ENCODE measurements at places on chromosomes 12 and 14.

DNA sequence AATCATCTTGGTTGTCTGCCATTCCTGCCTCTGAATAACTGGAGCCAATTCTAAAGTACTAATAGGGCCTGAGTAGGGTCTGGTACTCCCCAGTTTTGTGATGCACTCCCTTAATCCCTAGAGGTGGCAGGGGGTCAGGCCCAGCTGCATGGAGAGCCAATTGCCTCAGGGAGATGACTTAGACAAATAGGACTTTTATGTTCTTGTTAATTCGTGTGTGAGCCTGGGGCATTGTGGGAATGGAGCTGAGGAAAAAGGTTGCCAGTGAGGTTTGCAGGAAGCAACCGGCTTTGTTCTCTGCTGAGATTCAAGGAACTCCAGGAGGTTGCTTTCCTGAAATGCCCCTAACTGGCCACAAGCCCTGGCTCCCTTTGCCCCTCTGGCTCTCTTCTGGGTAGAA lies 6.8 kb upstream of the DCD start:
- no peak overlapping the region for H3K4me3 ChIP-seq
- no peaks in the 10 kb centered on the region for H3K27me3 ChIP-seq
- no peak overlapping the region for H3K27ac ChIP-seq
- H3K4me1 ChIP-seq, result no peaks in the 10 kb centered on the region
- no peak for DNase-seq

- no peak for DNase-seq
- H3K4me3 ChIP-seq, result no peak overlapping the region
- H3K4me1 ChIP-seq, result no peaks in the 10 kb centered on the region
- H3K27me3 ChIP-seq, result peaks cover 16% of the 10 kb centered on the region
- no peaks in the 10 kb centered on the region for H3K36me3 ChIP-seq
- H3K27ac ChIP-seq, result no peak overlapping the region
Measured at GRCh38 chr12:3487027-3487426, 4.0 kb upstream of the PRMT8 start.

- H3K4me1 ChIP-seq, result no peaks in the 10 kb centered on the region
- H3K27ac ChIP-seq, result no peak overlapping the region
- DNase-seq, result no peak
- no peaks in the 10 kb centered on the region for H3K27me3 ChIP-seq
- no peak overlapping the region for H3K4me3 ChIP-seq
- H3K36me3 ChIP-seq, result no peaks in the 10 kb centered on the region
Measured at GRCh38 chr12:15222219-15222618, 1.0 kb upstream of the RERG start.

GRCh38 chr14:57714487-57714931 lies 151.4 kb downstream of the SLC35F4 start:
- no peaks in the 10 kb centered on the region for H3K36me3 ChIP-seq
- H3K4me3 ChIP-seq, result no peak overlapping the region
- H3K4me1 ChIP-seq, result no peaks in the 10 kb centered on the region
- no peak for DNase-seq

DNA sequence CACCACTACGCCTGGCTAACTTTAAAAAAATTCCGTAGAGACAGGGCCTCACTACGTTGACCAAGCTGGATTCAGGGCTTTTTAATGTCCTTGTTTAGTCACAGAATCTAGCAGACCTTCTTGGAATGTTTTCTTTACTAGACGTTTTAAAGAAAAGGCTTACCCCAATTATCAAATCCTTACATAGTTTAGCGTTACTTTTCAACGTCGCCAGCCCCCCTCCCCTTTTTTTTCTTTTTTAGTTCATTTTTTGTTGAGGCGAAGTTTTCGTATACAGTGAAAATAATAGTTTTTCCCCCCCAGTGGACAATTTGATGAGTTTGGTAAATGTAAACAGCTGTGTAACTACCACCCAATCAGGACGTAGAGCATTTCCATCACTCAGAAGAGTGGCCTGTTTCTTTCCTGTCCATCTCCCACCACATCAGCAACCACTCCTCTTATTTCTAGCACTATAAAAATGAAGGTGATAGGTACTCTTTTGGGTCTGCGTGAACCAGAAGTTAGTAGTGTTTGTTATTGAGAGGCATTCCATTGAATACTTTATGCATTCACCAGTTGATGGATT lies 753 bp upstream of the DLGAP5 start:
- no peak for DNase-seq
- H3K4me3 ChIP-seq, result peak overlapping the region; percentile 45
- H3K4me1 ChIP-seq, result no peaks in the 10 kb centered on the region
- H3K27me3 ChIP-seq, result no peaks in the 10 kb centered on the region

- H3K4me3 ChIP-seq, result no peak overlapping the region
- no peaks in the 10 kb centered on the region for H3K36me3 ChIP-seq
- H3K27ac ChIP-seq, result no peak overlapping the region
- H3K4me1 ChIP-seq, result no peaks in the 10 kb centered on the region
- DNase-seq, result no peak
- H3K27me3 ChIP-seq, result no peaks in the 10 kb centered on the region
Measured at GRCh38 chr12:24133384-24133783, 183.9 kb upstream of the SOX5 start.

DNA sequence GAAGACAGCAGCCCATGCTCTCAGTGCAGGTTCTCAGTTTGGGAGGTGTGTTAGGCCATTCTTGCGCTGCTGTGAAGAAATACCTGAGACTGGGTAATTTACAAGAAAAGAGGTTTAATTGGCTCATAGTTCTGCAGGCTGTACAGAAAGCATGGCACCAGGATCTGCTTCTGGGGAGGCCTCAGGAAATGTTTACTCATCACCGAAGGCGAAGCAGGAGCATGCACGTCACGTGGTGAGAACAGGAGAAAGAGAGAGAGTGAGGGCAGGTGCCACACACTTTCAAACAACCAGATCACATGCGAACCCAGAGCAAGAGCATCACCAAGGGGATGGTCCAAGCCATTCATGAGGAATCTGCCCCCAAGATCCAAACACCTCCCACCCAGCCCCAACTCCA lies 9.0 kb upstream of the LRP6 start:
- H3K27ac ChIP-seq, result no peak overlapping the region
- H3K27me3 ChIP-seq, result no peaks in the 10 kb centered on the region
- no peak for DNase-seq
- H3K4me1 ChIP-seq, result no peaks in the 10 kb centered on the region
- no peaks in the 10 kb centered on the region for H3K36me3 ChIP-seq

- peak overlapping the region; percentile 54 for H3K4me3 ChIP-seq
- DNase-seq, result no peak
- H3K27me3 ChIP-seq, result no peaks in the 10 kb centered on the region
- no peaks in the 10 kb centered on the region for H3K4me1 ChIP-seq
- peak overlapping the region; percentile 60 for H3K27ac ChIP-seq
Measured at GRCh38 chr14:70359076-70359424, 433 bp downstream of the COX16 start.

- no peaks in the 10 kb centered on the region for H3K27me3 ChIP-seq
- DNase-seq, result no peak
- no peak overlapping the region for H3K4me3 ChIP-seq
Measured at GRCh38 chr12:22018860-22019259, 27.2 kb upstream of the CMAS start.

- peak overlapping the region; percentile 35 for H3K27ac ChIP-seq
- no peaks in the 10 kb centered on the region for H3K27me3 ChIP-seq
- peaks cover 6% of the 10 kb centered on the region for H3K4me1 ChIP-seq
- no peaks in the 10 kb centered on the region for H3K36me3 ChIP-seq
- H3K4me3 ChIP-seq, result peak overlapping the region; percentile 46
Measured at GRCh38 chr12:132190012-132190755, 45.9 kb downstream of the NOC4L start.

GRCh38 chr14:29458547-29458946 lies 469.1 kb downstream of the PRKD1 start:
- no peak overlapping the region for H3K4me3 ChIP-seq
- DNase-seq, result no peak

- DNase-seq, result no peak
- H3K36me3 ChIP-seq, result no peaks in the 10 kb centered on the region
- no peak overlapping the region for H3K27ac ChIP-seq
Measured at GRCh38 chr12:89513544-89513943, 11.1 kb downstream of the GALNT4 start.

DNA sequence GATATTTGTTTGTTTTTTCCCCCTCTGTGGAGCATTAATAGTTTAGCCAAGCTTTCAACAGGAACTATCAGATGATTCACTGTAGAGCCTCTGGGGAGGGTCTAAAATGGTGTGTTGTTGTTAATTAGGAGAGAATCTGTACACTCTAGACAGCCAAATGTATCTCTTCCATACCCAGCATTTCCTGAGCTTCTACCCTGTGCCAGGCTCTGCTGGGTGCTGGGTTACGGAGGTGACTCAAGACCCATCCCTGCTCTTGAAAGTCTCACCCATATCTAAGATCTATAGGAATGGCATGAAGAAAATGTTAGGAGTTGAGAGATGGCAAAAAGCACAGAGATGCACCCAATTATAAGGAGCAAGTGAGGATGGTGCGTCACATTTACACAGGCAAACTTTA lies 245.8 kb downstream of the C12orf75 start:
- no peaks in the 10 kb centered on the region for H3K4me1 ChIP-seq
- DNase-seq, result no peak
- no peak overlapping the region for H3K27ac ChIP-seq
- no peaks in the 10 kb centered on the region for H3K27me3 ChIP-seq
- no peak overlapping the region for H3K4me3 ChIP-seq

DNA sequence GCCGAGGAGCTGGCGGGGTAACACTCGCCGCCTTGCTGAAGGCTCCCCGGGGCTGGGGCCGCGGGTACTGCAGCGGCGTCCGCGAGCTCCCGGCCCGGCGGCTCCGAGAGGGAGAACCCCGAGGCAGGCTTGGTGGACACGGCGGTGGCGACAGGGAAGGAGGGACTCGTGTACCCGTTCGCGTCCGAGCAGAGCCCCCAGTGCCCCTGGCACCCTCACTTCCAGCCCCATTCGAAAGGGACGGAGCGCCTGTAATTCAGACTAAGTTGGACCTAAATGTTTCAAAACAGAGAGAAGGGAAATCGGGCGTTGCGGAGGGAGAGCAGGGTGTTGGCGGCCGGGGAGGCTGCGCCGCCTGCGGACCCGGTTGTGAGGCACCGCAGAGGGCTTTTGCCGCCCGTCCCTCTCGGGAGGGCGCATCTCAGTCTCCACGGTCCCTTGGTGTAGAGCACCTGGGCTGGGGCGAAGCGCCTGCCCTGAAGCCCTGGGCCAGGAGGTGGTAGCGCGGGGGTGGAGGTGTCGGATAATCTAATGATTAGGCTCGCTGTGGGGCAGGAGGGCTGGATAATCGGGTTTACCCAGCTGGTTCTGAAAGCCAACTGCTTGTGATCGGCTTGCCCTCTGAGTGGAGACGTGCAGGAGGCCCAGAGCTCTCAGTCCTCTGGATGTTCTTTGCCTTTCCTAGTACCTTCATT lies 771 bp downstream of the DAAM1 start:
- peak overlapping the region; percentile 96 for H3K27ac ChIP-seq
- H3K36me3 ChIP-seq, result no peaks in the 10 kb centered on the region
- DNase-seq, result peak; percentile 42
- peaks cover 4% of the 10 kb centered on the region for H3K4me1 ChIP-seq
- H3K4me3 ChIP-seq, result peak overlapping the region; percentile 85

DNA sequence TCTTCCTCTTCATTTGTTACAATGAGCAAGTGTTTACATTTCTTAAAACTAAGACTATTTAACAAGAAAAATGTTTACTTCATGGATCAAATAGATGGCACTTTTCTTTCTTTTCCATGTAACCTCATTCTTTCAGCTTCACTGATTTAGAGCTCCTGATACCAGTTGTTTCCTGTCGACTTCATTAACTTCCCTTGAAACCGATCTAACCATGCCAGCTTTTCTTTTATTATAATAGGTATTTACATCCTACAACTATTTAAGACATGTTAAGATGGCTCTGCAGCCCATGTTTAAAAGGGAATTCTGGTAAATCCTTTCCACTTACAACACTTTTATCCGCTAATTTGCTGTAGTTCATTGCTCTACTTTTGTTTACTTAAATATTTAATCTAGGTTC lies 107.3 kb upstream of the DCN start:
- H3K4me3 ChIP-seq, result no peak overlapping the region
- no peaks in the 10 kb centered on the region for H3K27me3 ChIP-seq
- no peak overlapping the region for H3K27ac ChIP-seq
- H3K36me3 ChIP-seq, result no peaks in the 10 kb centered on the region
- no peaks in the 10 kb centered on the region for H3K4me1 ChIP-seq
- no peak for DNase-seq

DNA sequence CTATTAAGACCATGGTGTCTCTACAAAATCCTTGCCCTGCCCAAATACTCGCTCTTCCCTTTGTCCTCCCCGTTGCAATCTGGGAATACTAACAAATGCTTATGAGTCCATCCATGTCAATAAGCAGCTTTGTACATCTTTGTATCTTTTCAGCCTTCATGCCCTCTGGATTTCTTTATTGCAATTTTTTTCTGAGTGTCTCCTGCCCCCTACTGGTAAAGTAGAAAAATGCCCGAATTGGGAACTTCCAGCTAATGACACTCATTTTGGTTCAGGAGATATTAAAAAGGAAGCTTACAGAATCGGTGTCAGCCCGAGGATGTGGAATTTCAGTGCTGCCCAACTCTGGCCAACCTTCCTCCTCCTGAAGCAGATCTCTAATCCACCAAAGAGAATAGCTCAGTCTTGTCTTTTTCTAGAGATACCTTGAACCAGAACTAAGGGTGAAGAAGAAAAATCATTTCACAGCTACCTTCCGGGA lies 46.0 kb downstream of the SH2B3 start:
- DNase-seq, result no peak
- no peaks in the 10 kb centered on the region for H3K27me3 ChIP-seq
- H3K4me3 ChIP-seq, result no peak overlapping the region
- H3K36me3 ChIP-seq, result peaks cover 20% of the 10 kb centered on the region
- H3K27ac ChIP-seq, result no peak overlapping the region

GRCh38 chr12:88518863-88519403 lies 61.3 kb downstream of the KITLG start:
- H3K36me3 ChIP-seq, result no peaks in the 10 kb centered on the region
- no peak for DNase-seq
- H3K27me3 ChIP-seq, result no peaks in the 10 kb centered on the region
- H3K4me1 ChIP-seq, result no peaks in the 10 kb centered on the region
- H3K27ac ChIP-seq, result no peak overlapping the region
- no peak overlapping the region for H3K4me3 ChIP-seq

- no peak overlapping the region for H3K4me3 ChIP-seq
- H3K36me3 ChIP-seq, result no peaks in the 10 kb centered on the region
- H3K27me3 ChIP-seq, result no peaks in the 10 kb centered on the region
- no peak for DNase-seq
- no peak overlapping the region for H3K27ac ChIP-seq
Measured at GRCh38 chr12:16600525-16600924, 5.4 kb downstream of the LMO3 start.

GRCh38 chr12:115402443-115403180 lies 718.6 kb upstream of the TBX3 start:
- H3K4me1 ChIP-seq, result no peaks in the 10 kb centered on the region
- no peak overlapping the region for H3K27ac ChIP-seq
- DNase-seq, result no peak
- no peak overlapping the region for H3K4me3 ChIP-seq

- no peak overlapping the region for H3K4me3 ChIP-seq
- H3K4me1 ChIP-seq, result peaks cover 14% of the 10 kb centered on the region
- no peak for DNase-seq
- no peaks in the 10 kb centered on the region for H3K27me3 ChIP-seq
- no peaks in the 10 kb centered on the region for H3K36me3 ChIP-seq
Measured at GRCh38 chr12:52244615-52244994, 11.6 kb downstream of the KRT7 start.

Measured in colonic mucosa (tissue), 4 donors.